ENCODE measurements at places on chromosomes 1 and 21. TPM values are rescaled to one million over a fixed set of nuclear protein-coding genes. Genes with fewer than 3 reads are reported as not detected.

CYP4A11 gene
- not detected for total RNA-seq

CHIT1 gene
- 0.18 TPM for total RNA-seq

HTR6 gene
- not detected for total RNA-seq

OR10J1 gene
- total RNA-seq: not detected

MAN1C1 gene
- total RNA-seq: 8.0 TPM

GSTM5 gene
- total RNA-seq: 8.5 TPM

Data from smooth muscle cell of bladder (primary cell).